Epithelial cell of alveolus of lung (primary cell): ENCODE measurements at places on chromosomes 4 and X. TPM values are rescaled to one million over a fixed set of nuclear protein-coding genes. Genes with fewer than 3 reads are reported as not detected.

The TLR10 gene
- total RNA-seq: 0.13 TPM in 1 of 2 replicates, not detected in the other

The GAGE1 gene
- total RNA-seq: not detected in 2 replicates

The PCDH11X gene
- total RNA-seq: under 0.01 TPM in 1 of 2 replicates, not detected in the other

The CDKL5 gene
- total RNA-seq: 1.8 and 4.7 TPM in 2 replicates

The TMEM154 gene
- 0.72 and 11.0 TPM in 2 replicates for total RNA-seq

The WAS gene
- 0.13 and 0.48 TPM in 2 replicates for total RNA-seq
